ENCODE measurements at places on chromosomes 3 and 15. TPM values are rescaled to one million over a fixed set of nuclear protein-coding genes. Genes with fewer than 3 reads are reported as not detected.
A peak's percentile ranks its signal among the peaks of the same experiment; 100 is the strongest.

PARP9 gene
- 15.0 TPM for total RNA-seq

BCHE gene
- 0.81 TPM for total RNA-seq

DNA sequence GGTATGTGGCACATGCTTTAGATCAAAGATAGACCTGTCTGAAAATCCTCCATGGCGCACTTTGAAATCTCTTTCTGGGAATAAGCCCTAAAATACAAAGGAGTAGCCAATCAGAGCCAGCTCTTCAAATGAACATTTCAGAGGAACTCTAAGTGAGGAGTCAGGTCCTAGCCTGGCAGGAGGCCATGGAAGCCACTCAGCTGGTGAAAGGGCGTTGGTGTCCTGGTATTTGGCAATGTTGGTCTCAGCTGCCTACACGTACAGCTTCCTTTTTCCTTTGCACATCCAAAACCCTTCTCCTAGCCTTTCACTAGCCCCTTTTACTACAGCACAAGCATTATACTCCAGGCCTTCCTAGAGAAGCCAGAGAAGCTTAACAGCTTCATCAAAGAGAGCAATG lies 5.5 kb downstream of the WDR73 start:
- no peak for DNase-seq

- DNase-seq, result no peak
Measured at GRCh38 chr15:33569036-33569435, 258.3 kb downstream of the RYR3 start.

SMCO1 gene
- 28.7 TPM for total RNA-seq

ALDH1L1 gene
- total RNA-seq, result 26.8 TPM

DNA sequence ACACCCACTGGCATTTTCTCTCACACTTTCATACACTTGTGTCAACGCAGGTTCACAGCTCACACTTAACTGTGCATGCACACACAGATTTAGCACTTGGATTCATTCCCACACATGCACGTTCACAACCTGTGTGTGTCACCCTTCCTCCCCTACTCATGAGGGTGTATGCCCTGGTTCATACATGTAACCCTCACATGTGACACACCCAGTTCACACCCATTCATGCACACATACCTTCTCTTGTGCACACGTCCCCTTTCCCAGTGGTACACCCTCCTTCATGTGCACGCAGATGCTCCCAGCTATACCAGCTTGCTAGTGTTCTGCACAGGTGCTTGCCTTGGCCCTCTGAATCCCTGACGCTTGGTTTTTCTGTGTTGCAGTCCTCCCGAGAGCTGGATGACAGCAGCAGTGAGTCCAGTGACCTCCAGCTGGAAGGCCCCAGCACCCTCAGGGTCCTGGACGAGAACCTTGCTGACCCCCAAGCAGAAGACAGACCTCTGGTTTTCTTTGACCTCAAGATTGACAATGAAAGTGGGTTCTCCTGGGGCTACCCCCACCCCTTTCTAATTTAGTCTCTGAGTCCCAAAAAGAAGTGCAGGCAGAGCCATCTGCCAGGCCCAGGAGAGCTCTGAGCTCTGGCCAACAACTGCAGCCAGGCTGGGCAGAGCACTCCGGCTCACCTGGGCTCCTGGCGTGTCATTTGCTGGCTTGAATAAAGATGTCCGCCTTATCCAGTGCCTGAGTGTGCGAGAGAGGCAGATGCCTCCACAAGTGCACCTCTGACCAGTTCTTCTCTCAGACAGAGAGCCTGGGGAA lies 39.5 kb downstream of the GOLGA6A start:
- DNase-seq, result no peak

DNA sequence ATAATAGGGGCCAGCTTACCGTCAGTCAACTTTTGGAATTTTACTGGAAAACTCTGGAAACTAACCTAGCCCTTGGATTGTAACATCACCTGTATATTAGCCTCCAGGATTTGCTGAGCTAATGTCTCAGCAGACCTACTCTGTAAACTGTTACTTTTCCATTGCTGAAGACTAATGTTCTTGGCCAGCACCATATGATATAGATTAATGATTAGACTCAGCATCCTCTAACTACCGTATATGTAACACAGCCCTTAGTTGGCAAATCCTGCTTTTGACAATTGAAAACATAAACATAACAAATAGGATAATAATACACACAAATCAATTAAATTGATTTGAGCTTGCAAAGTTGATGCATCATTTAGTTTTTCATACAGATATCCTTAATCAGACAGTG lies 26.6 kb upstream of the GBE1 start:
- DNase-seq, result no peak

DNA sequence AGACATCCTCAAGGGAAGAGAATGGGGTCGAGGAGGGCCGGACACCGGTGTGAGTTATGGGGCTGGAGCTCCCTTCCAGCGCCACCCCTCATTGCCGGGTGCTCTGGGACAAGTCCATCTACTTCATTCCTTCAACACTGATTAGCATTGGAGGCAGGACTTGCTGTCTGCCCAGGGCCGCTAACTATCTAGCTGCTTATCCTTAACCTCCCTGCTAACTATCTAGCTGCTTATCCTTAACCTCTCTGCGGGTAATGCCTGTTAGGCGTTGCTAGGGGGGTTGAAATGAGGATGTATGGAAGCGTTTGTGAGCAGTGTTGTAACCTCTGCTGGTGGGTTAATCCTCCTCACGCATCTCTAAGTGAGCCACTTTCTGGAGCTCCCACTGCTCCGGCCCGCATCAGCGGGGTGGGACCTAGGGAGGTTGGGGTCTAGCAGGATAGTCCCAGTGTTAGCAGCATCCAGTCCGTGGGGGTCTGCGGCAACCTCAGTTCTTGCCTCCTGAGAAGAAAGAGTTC lies 10.9 kb upstream of the CHAC1 start:
- DNase-seq, result no peak

DNA sequence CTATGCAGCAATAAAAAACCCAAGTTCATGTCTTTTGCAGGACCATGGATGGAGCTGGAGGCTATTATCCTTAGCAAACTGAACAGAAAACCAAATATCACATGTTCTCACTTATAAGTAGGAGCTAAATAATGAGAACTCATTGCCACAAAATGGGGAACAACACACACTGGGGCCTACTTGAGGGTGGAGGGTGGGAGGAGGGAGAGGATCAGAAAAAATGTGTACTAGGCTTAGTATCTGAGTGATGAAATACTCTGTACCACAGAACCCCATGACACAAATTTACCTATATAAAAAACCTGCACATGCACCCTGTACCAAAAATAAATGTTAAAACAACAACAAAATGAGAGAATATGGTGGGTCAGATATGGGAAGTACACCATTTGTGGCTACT lies 49.6 kb upstream of the AADACL2 start:
- DNase-seq, result no peak

GRCh38 chr3:122800706-122801237 lies 5.9 kb downstream of the SLC49A4 start:
- no peak for DNase-seq

DNA sequence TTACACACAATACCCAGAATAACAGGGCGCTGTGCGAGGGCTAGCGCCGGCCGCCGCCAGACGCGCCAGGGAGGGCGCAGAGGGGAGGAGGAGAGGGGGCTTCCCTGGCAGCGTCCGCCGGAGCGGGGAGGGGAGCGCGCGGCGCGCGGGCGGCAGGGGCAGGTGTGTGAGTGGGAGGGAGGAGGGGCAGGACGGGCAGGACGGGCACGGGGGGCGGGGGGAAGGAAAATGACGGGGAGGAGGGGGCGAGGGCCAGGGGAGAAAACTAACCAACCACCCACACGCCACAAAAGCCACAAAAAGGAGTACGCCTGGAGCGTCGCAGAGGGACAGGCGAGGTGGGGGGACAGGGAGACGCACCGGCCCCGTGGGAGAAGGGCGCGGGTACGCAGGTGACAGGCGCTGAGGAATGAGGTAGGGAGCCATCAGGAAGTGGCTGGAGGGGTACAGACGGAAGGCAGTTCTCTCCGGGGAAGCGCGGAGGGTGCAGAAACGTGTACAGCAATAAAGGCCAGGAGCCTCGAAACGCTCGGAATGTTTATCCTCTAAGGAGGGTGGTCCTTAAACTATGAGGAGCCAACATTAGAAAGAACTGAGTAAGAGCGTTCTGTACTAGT lies 610 bp upstream of the SATB1 start:
- DNase-seq, result peak; percentile 83

DNA sequence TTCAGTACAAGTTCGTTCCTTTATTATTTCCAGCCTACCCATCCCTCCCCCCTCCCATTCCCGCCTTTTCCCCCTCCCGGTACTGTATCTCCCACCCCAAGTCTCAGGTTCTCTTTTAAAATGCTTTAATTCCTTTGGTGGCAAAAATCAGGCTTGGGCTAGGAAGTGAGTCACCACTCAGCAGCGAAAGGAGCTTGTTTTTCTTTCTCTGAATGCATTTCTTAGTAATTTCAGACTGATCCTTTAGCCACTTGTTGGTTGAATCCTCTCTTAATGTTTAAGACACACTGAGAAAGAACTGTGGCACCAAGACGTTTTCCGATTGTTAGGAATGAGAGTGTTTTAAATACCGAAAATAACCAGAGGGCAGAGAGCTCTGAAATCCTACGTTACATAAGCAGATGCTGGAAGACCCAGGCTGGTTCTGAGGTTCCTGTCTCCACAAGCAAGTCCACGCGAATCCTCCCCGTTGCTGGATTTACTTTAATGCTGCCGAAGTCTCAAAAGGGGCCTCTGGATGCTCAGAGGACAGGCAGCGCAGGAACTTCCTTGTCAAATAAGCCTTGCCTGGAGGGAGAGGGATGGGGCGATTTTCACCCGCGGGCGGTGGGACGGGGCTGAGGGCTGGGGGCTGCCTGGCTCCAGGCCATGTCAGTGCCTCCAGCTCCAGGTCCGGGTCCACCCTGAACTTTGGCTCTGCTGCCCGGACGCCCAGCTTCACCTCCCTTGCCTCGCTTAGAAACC lies 854 bp upstream of the COL8A1 start:
- DNase-seq, result no peak

- DNase-seq, result no peak
Measured at GRCh38 chr15:26943866-26944265, 27.1 kb upstream of the GABRG3 start.

GRCh38 chr3:122519693-122520092 lies 5.0 kb upstream of the KPNA1 start:
- DNase-seq, result no peak

DNA sequence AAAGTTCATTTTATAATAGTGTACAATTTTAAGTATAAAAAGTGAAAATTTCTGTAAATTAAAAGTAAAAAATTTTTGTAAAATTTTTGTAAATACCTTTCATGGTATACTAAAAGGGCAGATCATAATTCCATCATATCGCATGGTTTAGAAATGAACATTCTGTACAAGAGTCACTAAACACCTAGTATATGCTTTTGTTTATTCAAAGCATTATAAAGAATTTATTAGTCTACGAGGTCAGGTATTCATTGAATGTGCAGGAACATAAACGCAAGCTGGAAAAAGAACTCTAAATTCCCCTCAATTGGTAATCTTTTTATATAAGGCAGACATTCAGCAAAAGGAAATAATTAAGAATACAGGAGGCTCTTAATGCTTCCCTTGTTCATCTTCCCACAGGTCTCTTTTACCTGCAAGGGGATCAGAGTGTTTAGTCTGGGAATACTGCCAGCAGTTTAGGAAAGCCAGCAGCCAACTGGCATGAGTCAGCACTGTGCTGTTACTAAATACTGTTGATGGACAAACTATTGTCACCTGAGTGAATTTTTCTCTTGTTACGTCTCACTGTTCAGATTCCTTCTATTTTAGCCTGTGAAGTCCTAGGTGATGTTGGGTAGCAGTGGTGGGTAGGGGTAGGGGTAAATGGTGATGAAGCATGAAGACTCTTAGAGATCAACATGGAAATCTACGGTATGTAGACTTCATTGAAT lies 70.1 kb downstream of the UQCC5 start:
- no peak for DNase-seq

- DNase-seq, result no peak
Measured at GRCh38 chr3:188421836-188422540, 268.0 kb downstream of the LPP start.

SH2D7 gene
- total RNA-seq, result not detected

EPHA3 gene
- total RNA-seq, result 9.2 TPM

DNA sequence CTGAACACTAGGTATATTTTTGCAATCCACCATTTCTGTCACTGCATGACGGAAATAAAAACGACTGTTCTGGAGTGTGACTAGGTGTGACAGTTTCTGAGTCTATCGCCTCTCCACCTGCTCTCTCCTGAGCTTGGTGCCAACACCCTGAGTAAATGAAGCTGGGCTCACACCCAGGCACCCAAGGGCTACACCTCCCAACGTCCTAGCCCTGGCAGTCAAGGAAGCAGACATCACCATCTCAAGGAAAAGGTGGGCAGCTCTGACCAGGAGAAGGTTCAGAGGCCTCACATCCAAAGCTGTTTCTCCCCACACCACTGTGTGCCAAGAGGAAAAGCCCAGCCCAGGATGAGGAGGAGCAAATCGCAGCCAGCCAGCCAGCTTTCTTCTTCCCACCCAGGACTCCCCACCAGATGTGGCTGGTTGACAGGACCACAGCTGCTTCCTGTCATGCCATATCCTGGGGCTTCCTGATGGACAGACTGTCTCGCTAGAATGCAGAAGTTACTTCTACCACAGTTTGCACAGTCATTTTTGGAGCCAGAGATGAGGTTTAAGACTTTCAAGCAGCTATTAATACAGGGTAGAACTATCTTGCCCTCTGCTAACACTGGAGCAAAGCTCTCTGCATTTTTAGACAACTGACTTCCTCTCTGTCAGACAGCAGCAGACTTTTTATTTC lies 3.3 kb downstream of the SCAMP2 start:
- peak; percentile 81 for DNase-seq

SPATA12 gene
- total RNA-seq, result not detected

- no peak for DNase-seq
Measured at GRCh38 chr15:32124726-32125125, 94.4 kb downstream of the CHRNA7 start.

DNA sequence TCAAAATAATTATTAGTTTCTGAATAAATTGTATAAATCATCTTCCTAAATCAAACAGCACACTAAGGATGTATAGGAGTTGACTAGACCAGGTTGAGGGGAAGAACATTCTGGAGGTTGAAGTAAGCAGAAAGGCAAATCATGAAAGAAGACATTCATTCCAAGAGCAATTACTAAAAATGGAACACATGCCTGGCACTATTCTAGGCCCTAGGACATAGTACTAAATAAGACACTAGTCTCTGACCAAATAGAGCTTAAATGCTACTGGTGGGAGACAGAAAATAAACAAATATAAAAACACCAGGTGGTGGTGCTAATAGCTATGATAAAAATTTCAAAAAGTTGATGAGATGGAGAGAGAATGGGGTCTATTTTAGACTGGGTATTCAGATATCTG lies 190.1 kb downstream of the TBC1D5 start:
- no peak for DNase-seq

CSPG4 gene
- 21.3 TPM for total RNA-seq

GRCh38 chr15:44593042-44593736 lies 56.2 kb downstream of the EIF3J start:
- no peak for DNase-seq

MOBP gene
- total RNA-seq, result 0.08 TPM

All from cardiac septum (tissue), 1 donor.